ENCODE measurements at places on chromosomes 5 and 9.

DNA sequence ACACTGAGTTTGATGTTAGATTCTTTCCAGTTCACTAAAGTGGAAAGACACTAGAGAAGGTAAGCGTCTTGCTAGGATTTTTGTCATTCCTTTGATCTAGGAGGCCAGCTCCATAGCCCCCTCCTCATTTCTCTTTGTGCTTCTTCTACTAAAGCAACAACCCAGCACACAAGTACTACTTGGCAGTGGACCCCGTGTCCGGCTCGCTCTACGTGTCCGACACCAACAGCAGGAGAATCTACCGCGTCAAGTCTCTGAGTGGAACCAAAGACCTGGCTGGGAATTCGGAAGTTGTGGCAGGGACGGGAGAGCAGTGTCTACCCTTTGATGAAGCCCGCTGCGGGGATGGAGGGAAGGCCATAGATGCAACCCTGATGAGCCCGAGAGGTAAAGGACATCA lies 76.6 kb upstream of the WWC1 start:
- DNase-seq: no peak

- DNase-seq: no peak
Measured at GRCh38 chr9:1536522-1537170, 478.5 kb upstream of the SMARCA2 start.

- peak; percentile 13 for DNase-seq
Measured at GRCh38 chr5:136424835-136425584, 59.7 kb upstream of the TRPC7 start.

DNA sequence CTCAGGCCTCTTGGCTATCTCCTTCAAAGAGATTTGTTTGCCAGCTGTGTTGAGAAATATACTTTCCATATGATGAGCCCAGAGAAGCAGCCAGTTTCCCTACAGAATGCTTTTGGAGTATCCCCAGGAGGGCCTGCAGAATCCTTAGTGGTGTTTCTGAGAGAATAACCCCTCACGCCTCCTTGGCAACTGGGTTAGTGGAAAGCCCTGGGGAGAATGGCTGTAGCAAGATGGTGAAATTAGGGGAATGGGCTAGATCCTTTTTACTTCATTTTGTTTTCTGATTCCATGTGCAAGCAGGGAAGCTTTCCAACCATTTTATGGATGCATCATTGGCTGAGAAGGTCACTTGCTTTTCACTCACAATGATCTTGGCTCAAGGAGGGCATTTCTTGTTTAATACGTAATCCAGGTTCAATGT lies 364.6 kb downstream of the DMRT2 start:
- DNase-seq: no peak

DNA sequence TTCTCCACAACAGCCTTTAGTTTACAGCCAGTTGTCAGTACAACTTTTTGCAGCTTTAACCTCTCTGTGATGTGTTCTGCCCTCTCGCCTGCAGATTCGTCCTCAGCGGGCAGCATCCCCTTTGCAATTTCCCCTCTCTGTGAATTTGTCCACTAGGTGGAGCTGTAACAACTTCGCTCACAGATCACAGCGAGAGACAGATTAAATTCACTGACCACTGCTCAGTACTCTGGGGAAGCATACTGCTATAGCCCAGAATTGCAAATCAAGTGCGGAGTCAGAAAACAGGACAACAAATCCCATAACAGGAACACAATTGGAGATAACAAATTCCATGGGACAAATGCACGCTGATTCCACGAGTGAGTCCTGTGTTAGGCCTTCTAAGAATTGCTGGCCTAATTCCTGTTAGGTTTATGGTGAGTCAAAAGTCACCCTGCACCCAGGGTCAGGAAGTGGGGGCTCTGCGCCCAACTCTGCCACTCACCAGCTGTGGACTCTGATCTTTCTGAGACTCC lies 2124.9 kb downstream of the MAT2B start:
- no peak for DNase-seq

GRCh38 chr9:79989079-79989478 lies 417.3 kb downstream of the TLE4 start:
- DNase-seq: no peak

GRCh38 chr9:117029341-117029740 lies 342.2 kb downstream of the TRIM32 start:
- DNase-seq: no peak

DNA sequence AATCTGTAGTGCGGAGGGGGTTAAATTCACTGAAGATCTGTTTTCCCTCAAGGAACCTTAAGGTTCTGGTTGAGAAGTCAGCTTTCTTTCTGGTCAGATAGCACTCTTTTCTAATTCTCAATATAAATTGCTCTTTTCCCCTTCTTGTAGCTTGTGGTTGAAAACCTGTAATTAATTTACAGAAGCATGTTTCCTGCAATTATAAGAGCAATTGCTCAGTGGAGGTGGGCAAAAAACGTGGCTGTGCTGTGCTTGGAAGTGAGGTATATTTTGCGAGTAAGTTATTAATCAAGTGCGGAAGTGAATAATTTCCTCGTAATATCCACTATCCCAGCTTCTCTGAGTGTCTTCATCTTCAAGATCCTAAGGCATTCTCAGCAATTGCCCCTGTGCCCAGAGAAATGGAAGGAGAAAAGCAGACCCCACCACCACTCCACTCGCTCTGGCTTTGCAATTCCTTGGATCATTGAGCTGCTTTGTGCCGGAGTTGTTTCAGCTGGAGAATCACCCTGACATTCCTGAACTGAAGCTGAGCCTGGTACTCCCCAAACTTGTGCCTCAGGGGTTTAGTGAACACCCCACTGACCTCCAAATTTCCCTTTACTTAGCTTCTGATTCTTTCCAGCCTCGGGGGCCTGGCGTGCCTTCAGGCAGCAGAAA lies 140.6 kb downstream of the LRRC70 start:
- DNase-seq: no peak

DNA sequence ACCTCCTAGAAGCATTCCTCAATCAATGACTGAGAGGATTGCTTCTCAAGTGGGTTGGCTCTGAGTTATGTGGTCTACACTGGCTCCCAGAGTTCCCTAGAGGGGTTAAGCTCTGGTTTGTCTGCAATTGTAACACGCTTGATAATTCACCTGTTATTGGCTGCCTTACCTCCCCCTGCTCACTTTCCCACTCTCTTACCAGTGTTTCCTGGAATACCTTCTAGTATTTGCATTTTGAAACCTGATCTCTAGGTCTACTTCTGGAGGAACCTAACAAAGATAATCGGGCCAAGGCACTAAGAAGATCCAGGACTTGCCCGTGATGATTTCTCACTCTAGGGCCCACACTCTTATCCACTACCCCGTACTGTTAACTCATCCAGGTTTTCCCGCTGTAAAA lies 110.1 kb upstream of the MAP3K1 start:
- no peak for DNase-seq

DNA sequence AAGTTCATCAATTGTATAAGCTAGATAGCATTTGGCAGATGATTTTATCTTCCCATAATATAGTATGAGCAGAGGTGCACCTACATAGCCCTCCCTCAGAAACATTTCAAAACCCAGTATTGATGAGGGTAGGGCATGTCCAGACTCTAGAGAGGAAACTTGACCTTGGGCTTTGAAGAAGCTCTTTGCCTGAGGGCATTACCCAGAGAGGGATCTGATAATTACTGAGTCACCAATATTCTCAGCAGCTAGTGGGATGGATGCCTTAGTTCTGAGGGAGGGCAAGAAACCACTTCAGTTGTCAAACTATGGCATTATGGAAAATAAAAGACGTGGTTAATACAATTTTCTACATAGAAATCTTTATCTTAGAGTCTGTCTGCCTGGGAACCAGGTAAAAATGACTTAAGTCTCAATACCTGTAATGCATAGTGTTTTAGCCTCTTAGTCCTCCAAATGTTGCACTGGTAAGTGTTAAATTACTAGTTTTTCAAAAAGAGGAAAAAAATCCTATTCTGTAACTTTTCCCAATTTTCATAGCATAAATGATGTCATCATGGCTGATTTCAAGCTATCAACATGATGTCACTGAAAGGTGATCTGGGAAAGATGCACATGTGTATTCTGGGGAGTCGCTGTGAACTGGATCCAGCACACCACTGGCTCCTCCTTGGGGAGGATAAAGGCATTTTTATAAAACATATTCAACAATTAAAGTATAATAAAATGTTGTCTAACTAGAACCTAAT lies 809.0 kb downstream of the KCTD16 start:
- no peak for DNase-seq

Data from stimulated activated CD4-positive, alpha-beta T cell treated with anti-CD3 and anti-CD28 coated beads, TNF-alpha, amount 100 ng/mL, for 48 hours (primary cell).